T-helper 17 cell (primary cell): ENCODE measurements at places on chromosomes 2 and 18.

DNA sequence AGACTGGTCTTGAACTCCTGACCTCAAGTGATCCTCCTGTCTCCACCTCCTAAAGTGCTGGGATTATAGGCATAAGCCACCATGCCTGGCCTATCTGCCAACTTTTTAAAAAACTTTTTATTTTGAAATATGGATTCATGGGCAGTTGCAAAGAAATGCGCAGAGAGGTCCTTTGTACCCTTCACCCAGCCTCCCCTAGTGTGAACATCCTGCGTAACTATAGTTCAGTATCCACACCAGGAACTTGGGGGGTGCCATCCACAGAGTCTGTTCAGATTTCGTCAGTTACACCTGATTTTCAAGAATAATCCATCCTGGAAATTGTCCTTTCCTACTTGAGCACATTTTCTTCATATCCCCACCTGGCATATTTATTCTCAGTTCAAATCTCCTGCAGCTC lies 33.0 kb downstream of the EFR3B start:
- no peak for DNase-seq

DNA sequence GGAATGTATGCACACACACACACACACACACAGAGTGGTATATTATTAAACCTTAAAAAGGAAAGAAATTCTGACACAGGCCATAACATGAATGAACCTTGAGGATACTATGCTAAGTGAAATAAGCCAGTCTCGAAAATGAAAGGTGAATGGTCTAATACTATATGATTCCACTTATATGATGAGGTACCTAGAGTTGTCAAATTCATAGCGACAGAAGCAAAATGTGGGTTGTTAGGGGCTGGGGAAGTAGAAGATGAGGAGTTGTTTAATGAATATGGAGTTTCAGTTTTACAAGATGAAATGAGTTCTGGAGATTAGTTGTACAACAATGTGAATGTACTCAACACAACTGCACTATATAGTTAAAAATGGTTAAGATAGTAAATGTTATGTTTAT lies 118.1 kb downstream of the ABCA12 start:
- DNase-seq = no peak

- DNase-seq = no peak
These were observed 98.2 kb downstream of the MRO start for GRCh38 chr18:50721451-50722120.

GRCh38 chr2:100427627-100428258 lies 10.3 kb upstream of the CHST10 start:
- DNase-seq = no peak

DNA sequence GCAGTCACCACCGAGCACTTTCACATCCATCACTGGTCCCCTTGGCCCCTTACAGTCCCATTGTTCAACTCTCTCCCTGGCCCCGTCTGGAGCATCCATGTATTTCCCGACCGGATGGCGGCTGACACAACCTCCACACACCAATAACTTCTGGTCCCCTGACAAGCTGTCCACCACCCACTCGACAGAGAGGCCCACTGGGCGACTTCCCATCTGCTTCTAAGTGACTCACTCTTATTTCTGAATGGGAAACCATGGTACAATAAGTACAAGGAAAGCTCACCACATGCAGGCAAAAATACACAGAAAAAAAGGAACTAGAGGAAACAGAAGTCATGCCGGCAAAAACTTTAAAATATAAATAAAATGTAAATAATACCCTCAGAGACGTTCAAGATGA lies 82.9 kb upstream of the RAB12 start:
- DNase-seq = no peak

DNA sequence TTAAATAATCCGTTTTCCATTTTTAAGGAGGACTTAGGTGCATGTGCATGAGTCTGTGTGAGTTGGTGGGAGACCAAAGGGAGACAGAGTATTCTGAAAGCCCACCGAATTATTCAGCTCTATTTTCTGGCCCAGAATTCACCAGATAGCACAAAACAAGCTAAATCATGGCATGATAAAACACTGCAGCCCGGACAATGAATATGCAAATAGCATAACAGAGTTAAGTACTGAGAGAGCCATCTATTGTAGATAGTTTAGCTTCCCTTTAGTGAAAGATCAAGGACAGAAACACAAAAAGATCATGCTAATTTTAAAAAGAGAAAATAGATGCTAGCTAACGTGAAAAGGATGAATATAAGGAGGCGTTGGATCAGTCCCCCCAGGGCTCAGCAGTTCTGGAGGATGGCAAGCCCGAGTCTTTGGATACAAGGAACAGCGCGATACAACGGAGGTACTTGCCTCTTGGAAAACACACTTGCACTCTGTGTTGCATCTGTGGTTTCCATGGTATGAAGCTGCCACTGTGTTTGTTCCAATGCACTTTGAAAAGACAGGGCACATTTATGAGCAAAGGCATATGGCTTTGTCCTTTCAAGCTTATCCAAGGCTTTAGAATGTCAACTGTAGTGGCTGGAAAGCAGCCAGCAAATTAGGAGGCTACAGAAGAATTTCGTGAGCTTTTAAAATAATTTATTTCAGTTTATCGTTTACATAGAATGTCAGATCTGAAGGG lies 119.9 kb downstream of the LYPD1 start:
- no peak for DNase-seq

GRCh38 chr2:5530011-5530696 lies 162.0 kb upstream of the SOX11 start:
- DNase-seq = no peak
